ENCODE measurements at places on chromosomes 1 and 21.

- DNase-seq, result no peak
Observed at GRCh38 chr1:101333186-101333585, 96.4 kb downstream of the S1PR1 start.

DNA sequence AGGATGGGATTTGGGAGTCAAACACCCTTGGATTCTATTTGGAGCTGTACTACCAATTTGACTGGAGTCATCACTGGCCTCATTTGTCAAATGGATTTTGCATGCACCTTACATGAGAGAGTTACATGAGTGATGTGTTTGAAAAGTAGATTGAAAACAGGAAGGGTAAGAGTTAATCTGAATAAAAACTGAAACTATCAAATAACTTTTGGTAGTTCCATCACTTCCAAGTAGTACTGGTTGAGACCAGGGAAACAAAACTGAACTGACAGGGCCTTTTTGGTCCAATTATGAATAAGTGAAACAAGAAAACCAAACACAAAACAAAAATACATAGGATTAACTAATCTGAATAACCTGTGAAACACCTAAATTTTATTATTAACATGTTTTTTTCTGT lies 30.2 kb downstream of the NUCKS1 start:
- DNase-seq, result no peak

GRCh38 chr21:31623664-31624063 lies 35.8 kb upstream of the SOD1 start:
- no peak for DNase-seq

DNA sequence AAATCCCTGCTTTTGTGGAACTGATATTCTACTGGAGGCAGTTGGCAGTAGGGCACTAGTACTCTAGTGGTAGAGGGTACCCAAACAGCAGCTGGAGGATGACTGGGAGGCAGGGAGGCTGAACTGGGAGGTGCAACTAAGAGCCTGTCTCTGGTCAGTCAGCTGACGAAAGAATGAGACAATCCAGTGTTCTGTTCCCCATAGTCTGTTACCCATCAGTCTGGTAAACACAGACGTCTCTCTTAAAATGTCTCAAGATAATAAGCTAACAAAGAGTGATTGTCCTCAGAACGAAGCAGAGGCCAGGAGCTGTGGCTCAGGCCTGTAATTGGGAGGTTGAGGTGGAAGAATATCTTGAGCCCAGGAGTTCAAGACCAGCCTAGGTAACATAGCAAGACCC lies 30.4 kb downstream of the TFAP2E start:
- no peak for DNase-seq

DNA sequence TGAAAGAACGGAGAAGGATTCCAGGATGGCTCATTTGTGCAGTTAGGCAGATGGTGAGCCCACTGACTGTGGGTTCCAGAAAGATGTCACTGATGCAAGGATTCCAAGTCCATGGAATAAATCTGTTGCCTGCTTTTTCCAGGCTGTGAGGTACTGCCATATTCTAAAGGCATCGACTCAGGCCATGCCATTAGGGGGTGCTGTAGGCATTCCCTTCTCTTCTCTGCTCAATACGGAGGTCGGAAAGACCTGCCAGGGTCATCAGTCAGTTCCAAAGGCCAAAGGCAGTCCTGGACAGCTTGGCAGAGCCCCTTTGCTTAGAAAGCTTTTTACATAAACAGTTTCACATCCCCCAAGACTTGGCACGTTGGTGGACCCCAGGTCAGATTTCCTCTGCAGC lies 31.7 kb upstream of the TMEM125 start:
- DNase-seq, result no peak

DNA sequence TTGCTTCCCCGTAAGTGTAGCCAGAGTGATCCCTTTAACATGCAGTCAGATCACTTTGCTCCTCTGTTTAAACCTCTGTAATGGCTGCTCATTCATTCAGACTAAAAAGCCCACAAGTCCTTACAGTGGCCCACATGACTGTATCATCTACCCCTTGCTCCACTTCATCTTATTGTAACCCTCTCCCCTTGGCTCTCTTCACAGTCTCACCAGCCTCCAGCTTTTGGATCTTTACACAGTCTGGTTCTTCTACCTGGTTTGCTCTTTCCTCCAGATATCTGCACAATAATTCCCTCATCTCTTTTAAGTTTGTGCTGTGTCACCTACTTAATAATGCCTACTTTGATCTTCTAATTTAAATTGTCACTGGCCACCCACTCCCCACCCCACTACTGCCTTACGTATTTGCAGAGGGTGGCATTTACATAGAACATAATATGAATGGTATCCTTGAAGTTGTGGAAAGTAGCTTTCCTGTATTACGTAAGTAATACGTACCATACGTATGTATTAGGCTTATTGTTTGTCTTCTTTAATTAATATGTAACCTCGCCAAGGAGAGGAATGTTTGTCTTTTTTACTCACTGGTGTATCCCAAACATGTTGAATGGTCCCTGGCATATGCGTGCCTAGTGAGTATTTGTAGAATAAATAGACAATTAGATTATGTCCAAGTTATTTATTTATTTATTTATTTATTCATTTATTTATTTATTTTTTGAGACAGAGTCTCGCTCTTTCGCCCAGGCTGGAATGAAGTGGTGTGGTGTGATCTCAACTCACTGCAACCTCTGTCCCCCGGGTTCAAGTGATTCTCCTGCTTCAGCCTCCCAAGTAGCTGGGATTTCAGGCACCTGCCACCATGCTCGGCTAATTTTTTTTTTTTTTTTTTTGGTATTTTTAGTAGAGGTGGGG lies 48.6 kb downstream of the TSNAX start:
- DNase-seq, result no peak

DNA sequence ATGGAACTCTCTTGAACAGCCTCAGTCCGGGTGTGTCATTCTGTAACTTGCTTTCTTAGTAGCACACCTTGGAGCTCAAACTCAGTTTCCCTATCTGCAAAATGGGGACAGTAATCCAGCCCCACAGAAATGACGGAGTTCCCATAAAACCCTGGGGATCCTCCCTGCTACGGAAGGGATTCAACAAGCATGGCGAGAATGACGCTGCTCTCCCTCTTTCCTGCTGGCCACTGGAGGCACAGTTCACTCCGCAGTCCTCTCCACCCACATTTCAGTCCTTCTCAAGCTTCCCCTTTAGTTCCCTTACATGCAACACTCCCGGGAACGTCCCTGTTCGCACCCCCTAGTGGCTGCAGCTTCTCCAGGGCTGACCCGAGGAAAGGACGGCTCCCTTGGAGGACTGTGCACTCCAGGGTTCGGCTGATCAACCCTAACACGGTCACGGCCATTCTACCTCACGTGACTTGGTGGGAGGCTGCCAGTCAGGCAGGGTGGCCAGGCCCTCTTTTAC lies 20.6 kb downstream of the RUNX3 start:
- no peak for DNase-seq

- DNase-seq, result no peak
Observed at GRCh38 chr1:169108223-169108622, 1.7 kb downstream of the ATP1B1 start.

GRCh38 chr1:176379626-176380339 lies 83.2 kb upstream of the PAPPA2 start:
- DNase-seq, result no peak

DNA sequence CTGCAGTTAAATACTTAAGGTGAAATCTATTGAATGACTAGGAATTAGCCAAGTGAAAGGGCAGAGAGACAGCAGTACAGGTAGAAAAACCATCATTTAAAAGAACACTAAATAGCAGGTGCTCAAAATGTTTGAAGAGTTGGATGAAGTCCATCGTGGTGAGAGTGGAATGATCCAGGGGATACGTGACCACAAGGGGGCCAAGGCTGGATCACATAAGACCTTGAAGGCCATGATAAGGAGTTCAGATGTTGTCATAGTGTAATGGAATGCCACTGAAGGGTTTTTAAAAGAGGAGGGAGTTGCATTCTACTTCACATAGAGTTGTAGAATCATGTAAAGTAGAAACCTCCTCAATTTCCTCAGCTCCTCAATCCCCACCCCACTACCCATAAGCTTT lies 34.8 kb upstream of the HOOK1 start:
- no peak for DNase-seq

- DNase-seq, result no peak
Observed at GRCh38 chr1:117260761-117261423, 50.2 kb upstream of the VTCN1 start.
